Gastrocnemius medialis (tissue), 4 donors: ENCODE measurements at places on chromosomes 11 and 22. TPM values are rescaled to one million over a fixed set of nuclear protein-coding genes. Genes with fewer than 3 reads are reported as not detected.
A peak's percentile ranks its signal among the peaks of the same experiment; 100 is the strongest.

GRCh38 chr11:13229711-13230318, 47.8 kb upstream of the BMAL1 start:
- DNase-seq = no peak

Gene ROBO4
- total RNA-seq = 18.3 TPM

- no peak for DNase-seq
Observed at GRCh38 chr11:33622806-33623205, 77.8 kb downstream of the C11orf91 start.

Gene DRAP1
- 146 TPM for total RNA-seq

- DNase-seq = no peak
Observed at GRCh38 chr22:20995329-20996030, 6.4 kb downstream of the THAP7 start.

- DNase-seq = no peak
Observed at GRCh38 chr11:120130991-120131760, 6.7 kb downstream of the TRIM29 start.

DNA sequence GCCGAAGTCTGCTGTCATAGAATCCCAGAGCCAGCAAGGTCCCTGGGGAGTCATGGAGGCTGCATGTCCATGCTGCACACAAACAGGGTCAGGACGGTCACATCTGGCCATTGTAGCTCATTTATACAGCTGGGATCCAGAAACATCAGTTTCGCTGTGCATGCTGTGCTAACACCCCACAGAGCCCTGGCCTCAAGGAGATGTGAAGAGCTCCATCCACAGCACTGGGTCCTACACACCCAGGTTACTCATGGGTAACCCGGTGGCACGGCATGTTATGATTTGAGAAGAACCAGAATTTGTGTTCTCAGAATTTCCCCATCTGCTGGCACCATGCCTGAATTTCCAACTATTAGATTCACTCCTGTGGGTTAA, 146.3 kb upstream of the ARHGAP20 start:
- peak; percentile 47 for DNase-seq

DNA sequence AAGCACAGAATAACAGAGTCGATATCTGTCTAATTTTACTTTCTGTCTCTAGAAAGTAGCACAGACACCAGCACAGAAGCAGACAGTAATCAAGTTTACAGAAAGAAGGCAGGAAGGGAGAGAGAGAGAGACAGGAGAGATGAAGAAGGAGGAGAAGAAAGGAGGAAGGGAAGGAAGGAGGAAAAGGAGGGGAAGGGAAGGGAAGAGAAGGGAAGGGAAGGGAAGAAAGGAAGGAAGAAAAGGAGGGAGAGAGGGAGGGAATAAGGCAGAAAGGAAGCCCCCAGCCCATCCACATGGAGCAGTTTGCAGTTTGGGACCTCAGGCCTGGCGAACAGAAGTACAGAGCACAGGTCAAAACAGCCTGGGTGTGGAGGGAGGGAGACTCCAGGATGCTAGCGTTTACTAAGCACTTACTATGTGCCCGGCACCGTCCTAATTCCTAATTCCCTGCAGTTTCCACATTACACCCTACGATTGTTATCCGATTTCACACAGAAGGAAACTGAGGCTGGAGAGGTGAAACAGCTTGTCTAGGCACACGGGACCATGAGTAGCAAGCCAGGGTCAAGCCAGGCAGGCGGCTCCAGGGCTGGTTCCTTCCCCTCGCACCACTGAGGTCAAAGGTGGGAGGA, 46.0 kb upstream of the WNT7B start:
- no peak for DNase-seq

GRCh38 chr11:77421041-77421723, 52.7 kb downstream of the PAK1 start:
- no peak for DNase-seq

- DNase-seq = no peak
Observed at GRCh38 chr11:96324912-96325311, 18.1 kb downstream of the MAML2 start.

DNA sequence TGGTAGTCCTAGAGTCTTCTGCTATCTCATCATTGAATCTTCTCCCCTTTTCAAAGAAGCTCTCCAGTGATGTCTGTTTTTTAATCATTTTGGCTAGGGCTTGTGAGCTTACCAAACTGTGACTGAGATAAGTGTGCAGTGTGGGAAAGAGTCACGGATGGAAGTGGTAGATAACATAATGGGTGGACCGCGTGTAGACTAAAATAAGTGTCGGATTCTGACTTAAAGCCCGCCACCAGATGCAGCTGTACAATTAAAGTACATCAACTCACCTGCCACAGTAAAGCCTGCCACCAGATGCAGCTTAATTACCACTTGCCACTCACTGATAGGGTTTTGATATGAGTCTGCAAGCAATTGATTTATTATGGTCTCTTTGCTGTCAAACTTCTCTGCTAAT, 581.5 kb downstream of the LRRC4C start:
- no peak for DNase-seq

Gene PGA5
- total RNA-seq = not detected

GRCh38 chr11:95908826-95909225, 15.1 kb downstream of the MTMR2 start:
- no peak for DNase-seq

Gene DNAJB7
- not detected for total RNA-seq

DNA sequence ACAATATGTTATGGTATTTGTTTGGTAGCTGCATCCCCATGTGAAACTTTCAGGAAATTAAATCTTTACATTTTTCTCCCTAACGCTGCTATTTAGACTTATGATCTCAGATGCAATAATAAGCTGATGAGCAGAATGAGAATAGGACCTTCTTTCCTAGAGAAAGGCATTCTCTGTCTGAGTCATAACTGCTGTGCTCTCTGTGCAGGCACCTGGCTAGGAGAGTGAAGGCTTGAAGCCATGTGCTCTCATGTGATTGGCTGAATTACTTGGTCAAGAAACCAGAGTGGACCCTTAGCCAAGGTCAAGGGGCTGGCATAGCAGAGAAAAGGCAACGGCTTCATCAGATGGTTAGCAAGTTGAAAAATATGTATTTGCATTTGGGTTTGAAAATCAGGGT, 185.0 kb downstream of the ADAMTS15 start:
- no peak for DNase-seq

DNA sequence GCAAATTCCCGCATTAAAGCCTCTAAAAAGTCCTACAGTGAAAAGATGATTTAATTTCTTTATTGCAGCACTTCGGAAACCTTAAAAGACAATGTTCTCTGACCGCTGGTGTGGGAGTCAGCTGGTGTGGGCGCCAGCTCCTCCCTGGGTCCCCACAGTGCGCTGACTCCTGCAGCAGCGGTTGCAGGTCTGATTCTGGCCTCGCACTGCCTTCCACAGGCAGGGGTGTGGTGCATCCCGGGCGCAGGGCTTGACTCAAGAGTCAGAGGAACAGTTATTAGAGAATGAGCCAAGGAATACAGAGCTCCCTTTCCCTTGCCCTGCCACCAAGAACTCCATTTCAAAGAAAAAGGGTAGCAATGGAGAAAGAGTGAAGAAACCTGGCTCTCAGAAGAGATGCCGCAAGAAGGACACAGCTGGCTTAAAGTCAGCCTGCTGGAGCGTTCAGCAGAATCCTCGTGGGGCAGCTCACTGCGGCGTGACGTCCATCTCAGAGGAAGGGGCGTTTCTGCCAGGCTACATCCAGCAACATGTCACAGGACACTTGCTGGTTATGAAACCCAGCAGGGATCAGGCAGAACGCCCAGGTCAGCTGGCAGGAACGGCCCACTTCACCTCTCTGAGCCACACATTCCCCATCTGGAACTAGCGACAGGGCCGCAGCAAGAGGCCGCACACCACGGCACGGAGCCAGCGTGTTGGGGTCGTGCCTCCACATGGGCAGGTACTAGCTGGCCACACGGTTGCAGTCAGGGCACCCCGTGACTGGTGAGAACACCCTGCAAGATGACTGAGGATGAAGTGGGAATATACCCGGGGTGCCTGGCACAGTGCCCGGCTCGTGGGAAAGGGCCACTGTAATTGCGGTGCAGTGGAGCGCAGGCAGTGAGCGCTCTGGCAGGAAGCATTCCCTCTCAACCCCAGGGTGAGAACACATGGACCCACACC, 18.1 kb upstream of the EFCAB6 start:
- DNase-seq = peak; percentile 83
